Colonic mucosa (tissue), 4 donors: ENCODE measurements at places on chromosomes 2 and 18.

GRCh38 chr2:6921321-6921922 is 4.2 kb downstream of the RNF144A start:
- no peak for DNase-seq

DNA sequence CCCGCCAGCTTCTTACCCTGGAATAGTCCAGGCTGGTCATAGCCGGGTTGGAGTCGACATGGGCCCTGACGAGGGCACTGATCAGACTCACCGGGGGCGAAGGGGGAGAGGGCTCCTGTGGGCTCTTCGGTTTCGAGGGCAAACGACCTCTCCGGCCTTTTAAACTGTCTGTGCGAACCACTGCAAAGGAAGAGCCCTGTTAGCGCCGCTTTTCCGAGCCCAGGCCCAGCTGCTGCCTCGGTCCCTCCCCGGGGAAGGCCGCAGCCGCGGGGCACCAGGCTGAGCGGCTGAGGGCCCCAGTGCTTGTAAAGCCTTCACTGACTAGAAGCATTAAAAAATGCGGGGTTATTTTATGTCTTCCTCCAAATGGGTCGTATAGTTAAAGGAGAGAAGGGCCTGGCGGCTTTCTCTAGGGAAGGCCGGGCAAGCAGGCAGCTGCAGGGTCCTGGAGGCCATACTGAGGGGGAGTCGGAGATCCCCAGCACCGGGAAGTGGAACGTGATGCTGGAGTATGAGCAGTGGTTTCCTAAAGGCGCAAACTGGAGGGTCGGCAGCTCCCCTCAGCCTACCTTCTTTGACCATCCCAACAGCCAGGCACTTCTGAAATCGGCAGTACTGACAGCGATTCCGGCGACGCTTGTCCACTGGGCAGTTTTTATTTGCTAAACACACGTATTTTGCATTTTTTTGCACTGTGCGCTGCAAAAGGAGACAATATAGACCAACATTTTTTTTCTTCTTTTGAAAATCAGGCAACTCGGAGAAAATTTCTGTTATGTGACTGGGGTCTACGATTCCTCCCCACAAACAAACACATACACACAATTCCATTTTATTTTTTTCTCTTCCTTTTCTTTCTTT is 4.5 kb downstream of the NR4A2 start:
- no peak for DNase-seq

GRCh38 chr2:121076498-121076820 is 208.5 kb downstream of the TFCP2L1 start:
- no peak for DNase-seq

DNA sequence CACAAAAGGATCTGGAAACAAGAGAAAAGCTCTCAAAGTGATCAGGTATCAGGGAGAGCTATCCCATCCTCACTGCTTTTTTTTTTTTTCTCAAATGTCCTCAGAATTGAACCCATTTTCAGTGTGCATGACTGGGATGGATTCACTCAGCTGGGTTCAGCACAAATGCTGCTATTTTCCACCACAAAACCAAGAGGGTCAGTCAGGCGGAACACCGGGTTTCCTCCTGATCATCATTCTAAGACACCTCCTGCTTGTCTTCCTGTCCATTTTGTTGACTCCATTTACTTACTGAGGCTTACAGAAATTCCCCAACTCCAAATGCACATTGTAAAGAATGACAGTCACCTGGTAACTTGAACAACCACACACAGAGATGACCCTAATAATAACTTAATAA is 39.9 kb downstream of the CYRIA start:
- DNase-seq, result no peak

DNA sequence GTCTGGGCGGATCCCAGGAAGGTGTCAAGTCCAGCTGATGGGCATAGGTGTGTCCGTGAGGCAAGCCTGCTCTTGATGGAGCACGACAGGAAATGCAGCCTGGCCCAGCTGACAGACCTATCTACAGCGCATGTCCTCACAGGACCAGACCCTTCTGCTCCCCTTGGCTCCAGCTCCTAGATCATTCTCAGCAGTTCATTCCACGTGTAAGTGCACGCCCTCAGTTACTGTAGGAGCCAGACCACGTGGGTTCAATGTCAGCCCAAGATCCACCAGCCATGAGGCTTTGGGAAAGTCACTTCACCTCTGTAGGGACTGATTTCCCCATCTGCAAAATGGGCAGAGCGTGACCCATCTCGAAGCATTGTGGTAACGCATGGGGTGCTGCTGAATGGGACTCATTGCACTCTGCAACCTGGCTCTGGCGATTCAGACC is 47.8 kb downstream of the TMEM17 start:
- no peak for DNase-seq

DNA sequence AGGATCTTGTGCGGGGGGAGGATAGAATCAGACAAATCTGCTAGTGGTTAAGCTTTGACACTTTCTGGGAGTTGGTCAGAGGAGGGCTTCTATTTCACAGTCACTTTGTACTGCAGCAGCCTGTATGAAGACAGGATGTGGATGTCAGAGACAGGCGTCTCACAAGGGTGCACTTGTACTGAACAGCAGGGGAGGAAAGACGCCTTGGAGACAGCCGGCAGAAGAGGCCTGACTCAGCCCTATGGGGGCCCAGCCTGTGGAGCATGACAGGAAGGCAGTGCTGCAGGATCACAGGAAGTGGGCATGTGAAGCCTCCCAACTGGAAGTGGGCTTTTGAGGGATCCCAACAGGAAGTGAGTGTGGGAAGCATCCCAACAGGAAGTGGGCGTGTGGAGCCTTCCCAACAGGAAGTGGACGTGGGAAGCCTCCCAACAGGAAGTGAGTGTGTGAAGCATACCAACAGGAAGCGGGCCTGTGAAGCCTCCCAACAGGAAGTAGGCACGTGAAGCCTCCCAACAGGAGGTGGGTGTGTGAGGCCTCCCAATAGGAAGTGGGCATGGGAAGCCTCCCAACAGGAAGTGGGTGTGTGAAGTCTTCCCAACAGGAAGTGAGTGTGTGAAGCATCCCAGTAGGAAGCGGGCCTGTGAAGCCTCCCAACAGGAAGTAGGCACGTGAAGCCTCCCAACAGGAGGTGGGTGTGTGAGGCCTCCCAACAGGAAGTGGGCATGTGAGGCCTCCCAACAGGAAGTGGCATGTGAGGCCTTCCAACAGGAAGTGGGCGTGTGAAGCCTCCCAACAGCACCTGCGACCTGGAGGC is 212.3 kb downstream of the SNTG2 start:
- no peak for DNase-seq

DNA sequence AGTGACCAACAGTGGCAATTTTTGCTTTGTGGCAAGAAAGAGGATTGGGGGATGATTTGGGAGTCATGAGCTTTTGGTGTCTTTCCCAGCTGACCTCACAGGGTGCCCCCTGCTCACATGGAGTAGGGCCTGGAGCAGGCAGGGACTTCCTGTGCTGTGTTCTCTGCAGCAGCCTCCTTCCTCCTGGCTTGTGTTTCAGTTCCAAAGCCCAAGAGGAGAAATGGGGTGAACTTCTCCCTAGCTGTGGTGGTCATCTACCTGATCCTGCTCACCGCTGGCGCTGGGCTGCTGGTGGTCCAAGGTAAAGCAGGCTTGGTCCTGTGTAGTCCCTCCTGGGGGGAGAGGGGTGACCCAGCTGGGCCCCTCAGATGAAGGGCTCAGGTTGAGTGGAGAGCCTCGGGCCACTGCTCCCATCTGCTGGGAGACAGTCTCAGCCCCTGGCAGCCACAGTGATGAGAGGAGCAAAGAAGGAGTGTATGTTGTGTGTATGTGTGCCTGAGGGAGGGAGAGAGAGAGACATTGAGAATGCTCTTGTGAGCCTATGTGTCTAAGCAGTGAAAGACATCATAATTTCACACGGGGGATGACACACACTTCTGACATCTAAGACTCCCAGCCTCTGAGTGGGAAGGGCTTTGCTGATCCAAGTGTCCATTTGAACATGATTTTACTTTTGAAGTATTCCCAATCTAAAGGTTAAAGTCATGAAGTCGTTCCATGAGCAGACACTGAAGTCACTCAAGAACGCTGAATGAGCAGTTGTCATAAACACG is 27.2 kb downstream of the MARCO start:
- no peak for DNase-seq

DNA sequence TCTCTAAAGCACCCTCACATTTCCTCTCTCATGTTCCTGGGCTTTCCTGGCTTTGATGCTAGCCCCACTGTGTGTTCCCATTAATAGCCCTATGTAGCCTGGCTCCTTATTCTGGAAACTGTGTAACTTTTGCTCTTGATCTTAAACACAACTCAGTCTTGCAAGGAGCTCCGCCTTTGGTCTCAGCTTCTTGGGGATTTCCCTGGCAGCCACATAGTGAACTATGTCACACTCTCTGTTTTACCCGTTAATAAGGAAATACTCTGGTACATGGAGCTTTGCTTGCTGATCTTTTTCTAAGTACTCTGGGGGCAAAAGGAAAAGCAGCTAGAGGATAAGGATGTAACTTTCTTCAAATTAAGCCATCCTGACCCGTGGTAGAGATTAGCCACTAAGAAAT is 259.3 kb downstream of the NEDD4L start:
- DNase-seq, result no peak

GRCh38 chr2:171747371-171747770 is 60.1 kb downstream of the DYNC1I2 start:
- no peak for DNase-seq

- DNase-seq, result peak; percentile 19
Observed at GRCh38 chr18:48711651-48712486, 173.0 kb downstream of the CTIF start.

GRCh38 chr2:19357402-19358241 is 801 bp downstream of the OSR1 start:
- no peak for DNase-seq

GRCh38 chr2:5766056-5766455 is 73.9 kb downstream of the SOX11 start:
- no peak for DNase-seq
